M059J (cell line): ENCODE measurements at places on chromosomes 6 and 20.

GRCh38 chr6:26088344-26088743, 1.1 kb downstream of the HFE start:
- DNase-seq = no peak

DNA sequence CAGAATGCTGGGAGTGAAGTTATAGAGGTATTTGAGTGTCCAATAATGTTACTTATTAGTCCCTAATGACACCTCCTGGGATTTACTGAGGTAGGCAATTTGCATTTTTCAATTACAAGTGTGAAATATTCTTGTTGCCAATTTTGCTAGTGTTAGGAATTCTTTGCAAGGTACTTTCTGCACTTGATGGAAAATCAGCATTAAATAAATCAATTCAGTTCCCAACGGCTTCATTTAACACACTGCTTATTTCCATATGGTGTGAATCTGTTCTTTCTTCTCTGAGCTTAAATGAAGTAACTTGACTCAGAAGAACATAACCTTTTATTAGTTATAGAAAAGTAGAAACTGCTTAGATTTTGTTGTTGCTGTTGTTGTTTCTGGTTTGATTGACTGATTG, 21.2 kb downstream of the CCN2 start:
- DNase-seq = no peak

GRCh38 chr6:73731285-73731684, 35.3 kb downstream of the CD109 start:
- no peak for DNase-seq

GRCh38 chr20:57505979-57506378, 19.0 kb downstream of the CTCFL start:
- DNase-seq = no peak

DNA sequence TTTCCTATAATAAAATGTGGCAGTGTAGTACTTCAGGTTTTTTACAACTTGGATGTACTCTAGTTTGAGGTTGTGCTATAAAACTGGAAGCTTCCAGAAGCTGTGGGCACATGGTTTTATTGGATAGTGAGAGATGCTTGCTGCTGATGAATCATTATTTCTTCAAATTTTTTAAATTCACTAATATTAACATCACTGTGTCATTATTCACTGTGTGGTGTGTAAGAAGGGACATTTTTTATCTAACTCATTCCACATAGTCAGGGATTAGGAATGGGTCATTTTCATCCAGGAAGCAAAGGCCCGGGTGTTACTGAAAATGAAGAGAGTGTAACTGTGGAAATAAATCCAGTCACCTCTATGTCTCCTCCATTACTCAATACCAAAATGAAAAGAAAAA, 421.0 kb downstream of the TENT5A start:
- DNase-seq = peak; percentile 69

DNA sequence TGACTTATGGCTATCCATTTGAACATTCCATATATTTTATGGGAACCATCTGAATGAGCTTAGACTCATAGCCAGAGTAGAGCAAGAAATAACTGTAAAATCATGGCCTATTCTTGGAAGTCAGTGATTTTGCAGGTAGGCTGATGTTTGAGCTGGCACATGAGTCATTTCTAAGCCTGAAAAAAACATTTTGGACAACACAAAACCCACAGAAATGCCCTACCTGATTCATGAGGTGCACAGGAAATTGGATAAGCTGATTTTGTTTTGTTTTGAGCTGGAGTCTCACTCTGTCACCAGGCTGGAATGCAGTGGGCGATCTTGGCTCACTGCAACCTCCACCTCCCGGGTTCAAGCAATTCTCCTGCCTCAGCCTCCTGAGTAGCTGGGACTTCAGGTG, 443.0 kb downstream of the PKHD1 start:
- peak; percentile 62 for DNase-seq

GRCh38 chr6:20680697-20681165, 146.5 kb downstream of the CDKAL1 start:
- DNase-seq = no peak
